Stimulated activated CD8-positive, alpha-beta memory T cell treated with anti-CD3 and anti-CD28 coated beads, Interleukin-12 subunit alpha, Interleukin-12 subunit beta, amount 100 ng/mL, for 1 hour (primary cell): ENCODE measurements at places on chromosomes 3 and 15.

- no peak for DNase-seq
Measured at GRCh38 chr3:136658946-136659682, 93.1 kb downstream of the STAG1 start.

- no peak for DNase-seq
Measured at GRCh38 chr3:16476636-16477035, 36.9 kb downstream of the RFTN1 start.

DNA sequence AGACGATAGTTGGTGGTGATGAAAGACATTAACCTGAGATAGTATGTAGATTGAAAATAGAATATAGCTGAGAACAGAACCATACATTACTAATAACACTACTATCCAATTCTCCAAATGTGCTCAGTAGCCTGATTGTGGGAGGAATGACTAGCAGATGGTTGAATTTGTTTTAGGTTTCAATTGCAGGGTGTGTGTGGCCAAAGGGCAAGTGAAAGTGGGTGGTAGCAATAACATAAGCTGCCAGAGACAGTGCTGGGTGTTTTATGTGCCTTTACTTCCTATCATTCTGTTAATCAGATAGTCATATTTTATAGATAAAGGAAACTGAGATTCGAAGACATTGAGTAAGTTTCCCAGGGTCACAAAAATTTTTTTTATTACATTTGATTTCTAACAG, 249.5 kb upstream of the ARL6 start:
- DNase-seq, result no peak

- DNase-seq, result no peak
Measured at GRCh38 chr3:31043184-31043819, 148.8 kb upstream of the GADL1 start.

- DNase-seq, result no peak
Measured at GRCh38 chr3:158935846-158936245, 134.0 kb downstream of the MFSD1 start.

DNA sequence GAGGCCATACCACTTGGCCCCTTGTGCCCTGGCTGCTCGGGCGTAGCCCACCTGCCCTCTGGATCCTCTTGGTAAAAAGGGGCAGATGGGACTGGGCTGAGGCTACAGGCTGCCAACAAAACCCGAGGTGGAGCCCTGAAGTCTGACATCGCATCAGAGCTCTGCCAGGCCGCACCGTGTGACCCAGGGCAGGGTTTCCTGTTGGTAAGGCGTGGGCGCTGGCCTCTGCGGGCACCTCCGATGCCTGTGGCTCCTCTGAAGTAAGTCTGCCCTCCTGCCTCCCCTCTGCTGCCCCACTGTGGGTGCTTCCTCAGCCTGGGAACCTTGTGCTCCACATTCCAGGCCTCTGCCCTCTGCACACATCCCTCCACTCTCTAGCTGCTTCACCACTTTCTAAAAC, 8.9 kb downstream of the CHDH start:
- no peak for DNase-seq
